CD4-positive, alpha-beta T cell treated with Interleukin-6 for 4 hours (primary cell): ENCODE measurements at places on chromosomes 11 and 22.

- DNase-seq, result no peak
These were observed 19.9 kb upstream of the CCDC86 start for GRCh38 chr11:60821827-60822599.

GRCh38 chr11:134667505-134667904 lies 255.5 kb upstream of the B3GAT1 start:
- DNase-seq, result no peak

DNA sequence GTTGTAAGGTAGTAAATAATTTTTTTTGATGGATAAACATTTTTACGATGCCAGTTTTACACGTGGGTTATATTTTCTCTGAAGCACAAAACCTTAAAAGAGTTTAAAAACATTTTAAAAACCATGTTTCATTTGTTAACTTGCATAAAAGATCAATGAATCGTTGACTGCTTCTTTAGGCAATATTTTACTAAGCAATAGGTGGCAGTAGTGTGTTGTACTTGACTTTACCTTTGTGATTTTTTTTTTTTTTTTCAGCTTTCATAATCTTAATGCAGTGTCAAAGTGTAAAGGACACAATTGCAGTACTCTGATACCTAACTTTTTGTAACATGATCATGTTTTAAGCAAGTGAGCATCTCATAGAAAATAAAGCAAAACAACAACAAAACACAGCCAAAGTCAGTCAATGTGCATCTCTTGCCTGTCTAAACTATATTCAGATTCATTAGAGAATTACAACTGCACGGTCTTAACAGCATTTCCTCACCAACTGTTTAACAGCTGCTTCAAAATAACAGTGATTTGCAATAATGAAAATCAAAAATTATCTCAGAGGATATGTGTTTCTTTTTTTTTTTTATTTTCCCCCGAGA lies 27.7 kb downstream of the DNAJC24 start:
- no peak for DNase-seq

GRCh38 chr11:36249246-36249645 lies 40.0 kb downstream of the COMMD9 start:
- DNase-seq, result no peak

DNA sequence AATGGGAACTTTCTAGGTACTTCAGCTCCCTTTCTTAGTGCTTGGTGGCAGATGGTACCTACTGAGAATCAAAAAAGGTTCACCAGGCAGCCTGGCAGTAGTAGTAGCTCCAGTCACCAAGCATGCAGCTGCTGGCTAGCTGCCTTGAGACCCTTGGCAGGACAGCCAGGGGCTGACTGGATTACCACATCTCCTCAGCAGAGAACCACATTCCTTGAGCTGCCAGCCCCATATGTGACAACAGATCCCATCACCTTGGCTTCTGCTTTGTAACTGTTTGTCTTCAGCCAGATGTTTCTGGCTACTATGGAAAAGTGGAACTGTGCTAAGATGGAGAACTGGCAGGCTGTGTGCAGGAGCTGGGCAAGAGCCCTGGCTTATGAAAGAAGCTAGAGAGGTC lies 39.6 kb upstream of the CHRM4 start:
- no peak for DNase-seq

DNA sequence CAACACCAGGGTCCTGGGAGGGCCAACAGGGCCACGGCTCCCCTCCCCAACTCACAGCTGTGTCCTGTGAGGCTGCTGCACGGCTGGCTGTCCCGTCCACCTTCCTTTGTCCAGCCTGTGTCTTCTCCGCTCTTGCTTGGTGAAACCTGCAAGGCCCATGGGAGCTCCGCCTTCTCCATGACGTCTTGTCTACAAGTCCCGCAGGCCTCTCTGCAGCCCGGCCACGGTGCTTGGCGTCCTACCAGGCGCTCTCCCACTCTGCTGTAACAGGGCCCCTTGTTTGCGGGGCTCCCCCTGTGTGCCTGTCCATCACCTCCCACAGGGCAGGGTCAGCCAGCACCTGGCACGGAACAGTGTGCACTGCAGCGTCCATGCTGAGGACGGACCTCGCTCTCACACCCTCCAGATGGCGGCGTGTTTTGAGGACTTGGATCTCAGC lies 866.8 kb downstream of the TBC1D22A start:
- no peak for DNase-seq
